Kasumi-1 (cell line): ENCODE measurements at places on chromosomes 7 and 10.

DNA sequence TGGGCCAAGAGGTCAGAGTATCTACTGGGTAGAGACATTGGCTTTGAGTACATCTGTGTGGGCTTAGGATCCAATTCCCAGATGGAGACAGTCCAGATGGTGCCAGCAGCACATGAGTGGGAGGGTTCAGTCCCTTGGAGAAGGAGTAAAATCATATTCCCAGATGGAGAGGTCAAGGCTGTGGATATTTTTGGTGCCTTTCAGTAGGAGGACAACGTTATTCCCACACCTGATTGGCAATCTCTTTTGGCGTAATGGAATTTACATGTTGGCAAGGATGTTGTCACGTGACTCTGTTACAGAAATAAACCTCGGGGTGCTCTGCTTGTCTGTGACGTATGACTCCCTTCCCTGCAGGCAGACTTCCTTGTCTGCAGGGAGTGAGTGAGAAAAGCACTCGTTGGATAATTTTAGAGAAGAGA, 27.6 kb downstream of the NPS start:
- no peak for DNase-seq

DNA sequence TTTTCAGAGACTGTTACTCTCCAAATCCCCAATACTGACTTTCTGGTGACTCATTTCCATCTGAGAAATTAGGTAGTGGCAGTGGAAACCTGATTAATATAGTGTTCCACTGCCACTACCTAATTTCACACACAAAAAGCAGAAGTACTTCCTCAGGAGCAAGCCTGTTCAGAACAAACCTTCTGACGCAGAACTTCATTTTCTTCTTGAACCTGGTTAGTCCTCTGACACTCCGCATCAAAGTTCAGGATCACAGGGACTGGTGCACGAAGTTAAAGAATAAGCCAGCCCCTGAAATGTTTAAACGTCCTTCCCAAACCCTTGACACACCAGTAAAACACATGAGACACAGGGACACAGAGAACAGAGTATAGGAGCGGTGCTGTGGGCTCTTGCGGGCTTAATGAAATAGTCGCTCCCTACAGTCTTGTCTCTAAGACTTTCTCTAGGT, 4.4 kb downstream of the WDR91 start:
- DNase-seq: peak; percentile 32

DNA sequence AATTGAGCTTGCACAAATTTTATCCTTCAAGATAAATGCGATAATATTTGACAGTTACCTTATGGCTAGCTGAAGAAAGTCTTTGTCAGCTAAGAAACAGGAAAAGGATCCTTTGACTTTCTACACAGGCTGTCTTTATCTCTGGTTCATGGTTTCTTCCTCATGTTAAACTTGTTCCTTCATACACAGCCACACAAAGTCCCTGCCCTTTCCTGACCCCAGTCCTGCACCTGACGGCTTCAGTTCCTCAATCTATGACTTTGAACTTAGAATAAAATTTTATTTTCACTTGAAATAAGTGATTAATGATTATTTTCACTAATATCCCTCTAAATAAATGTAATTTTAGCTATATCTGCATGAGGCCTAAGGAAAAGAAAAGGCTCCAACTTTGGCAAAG, 77.8 kb upstream of the PRSS1 start:
- peak; percentile 9 for DNase-seq

DNA sequence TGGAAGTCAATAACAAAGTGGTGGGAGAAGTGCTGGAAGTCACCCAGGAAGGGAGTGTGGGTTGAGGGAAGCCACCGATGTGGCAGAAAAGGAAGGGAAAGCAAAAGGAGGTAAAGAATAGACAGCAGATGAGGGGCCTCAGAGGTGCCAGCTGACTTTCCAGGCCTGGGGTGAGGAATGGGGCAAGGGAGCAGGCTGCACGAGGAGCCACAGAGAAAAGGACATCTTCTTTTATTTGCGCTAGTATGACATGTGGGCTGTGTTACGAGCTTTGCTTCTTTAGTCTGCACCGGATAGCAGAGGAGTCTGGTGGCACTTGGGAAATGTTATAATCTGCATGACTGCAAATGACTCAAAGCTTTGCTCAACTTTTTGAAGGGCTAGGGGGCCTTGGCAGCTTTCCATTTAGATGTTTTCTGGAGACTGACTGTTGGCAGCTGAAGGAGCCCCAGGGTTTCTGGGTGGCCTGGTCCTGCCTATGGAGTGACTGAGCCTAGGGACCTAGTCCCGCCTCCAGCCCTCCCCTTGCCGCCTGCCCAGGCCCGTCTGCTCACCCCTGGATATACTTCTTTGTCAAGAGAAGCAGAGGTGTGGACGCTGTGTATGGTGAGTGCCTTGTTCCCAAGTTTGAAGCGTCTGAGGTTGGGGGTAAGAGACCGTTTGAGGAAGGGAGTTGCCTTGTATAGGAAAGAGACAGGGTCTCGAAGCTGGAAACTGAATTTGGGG, 5.1 kb downstream of the PRXL2A start:
- DNase-seq: peak; percentile 91

DNA sequence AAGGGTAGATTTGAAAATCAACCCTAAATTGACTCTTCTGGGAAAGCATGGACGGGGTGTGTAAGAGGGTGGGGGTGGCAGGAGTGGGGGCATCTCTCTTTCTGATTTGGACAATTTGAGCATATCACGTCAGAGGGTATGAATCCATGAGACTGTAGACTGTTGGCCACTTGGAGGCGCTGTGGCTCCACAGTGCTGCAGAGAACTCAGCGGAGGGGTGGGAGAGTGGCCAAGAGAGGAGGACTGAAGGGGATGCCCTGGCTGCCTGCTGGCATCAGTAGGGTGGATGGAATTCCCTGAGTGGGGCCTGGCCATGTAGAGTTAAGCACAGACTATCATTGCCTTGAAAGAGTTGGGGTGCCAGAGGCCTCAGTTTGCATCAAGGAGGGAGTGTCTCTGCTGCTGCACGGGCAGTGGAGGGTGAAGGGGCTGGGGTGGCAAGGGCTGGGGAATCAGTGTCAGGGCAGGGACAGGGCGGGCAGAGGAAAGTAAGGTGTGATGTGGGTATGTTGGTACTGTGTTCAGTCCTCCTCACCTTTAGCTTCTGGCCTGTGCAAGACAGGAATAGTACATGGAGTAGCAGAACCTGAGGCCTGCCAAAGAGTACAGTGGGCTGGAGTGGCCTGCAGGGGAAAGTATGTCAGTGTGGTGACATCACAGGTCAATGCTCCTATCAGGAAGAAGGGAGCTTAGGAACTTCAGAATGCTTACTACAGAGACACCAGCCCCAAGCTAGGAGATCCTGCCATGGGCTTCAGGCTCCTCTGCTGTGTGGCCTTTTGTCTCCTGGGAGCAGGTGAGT, 133.5 kb upstream of the PRSS58 start:
- DNase-seq: peak; percentile 68

DNA sequence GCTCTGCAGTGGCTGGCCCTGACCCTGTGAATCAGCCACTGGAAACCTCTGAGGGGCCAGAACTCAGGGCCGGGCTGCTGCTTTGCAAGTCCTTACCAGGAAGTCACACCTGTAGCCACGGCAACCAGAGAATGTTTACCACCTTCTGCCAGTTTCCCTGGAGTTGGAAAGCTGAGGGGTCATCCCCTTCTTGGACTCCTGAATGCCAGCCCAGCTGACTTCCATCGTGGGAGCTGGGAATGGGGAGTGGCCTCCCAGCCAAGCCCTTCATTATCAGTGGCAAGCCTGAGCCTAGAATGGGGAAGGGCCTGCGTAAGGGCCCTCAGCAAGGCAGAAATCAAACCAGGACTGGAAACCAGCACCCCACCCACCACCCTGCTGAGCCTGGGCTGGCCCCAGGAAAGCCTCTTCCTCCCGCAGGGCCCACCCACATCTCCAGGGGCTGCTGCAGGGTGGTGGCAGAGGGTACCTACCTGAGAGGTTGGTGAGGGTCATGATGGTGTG, 6.5 kb upstream of the CRHR2 start:
- no peak for DNase-seq

GRCh38 chr7:157568770-157569584, 232.2 kb downstream of the DNAJB6 start:
- no peak for DNase-seq

GRCh38 chr7:114428211-114428610, 13.6 kb downstream of the FOXP2 start:
- DNase-seq: no peak

DNA sequence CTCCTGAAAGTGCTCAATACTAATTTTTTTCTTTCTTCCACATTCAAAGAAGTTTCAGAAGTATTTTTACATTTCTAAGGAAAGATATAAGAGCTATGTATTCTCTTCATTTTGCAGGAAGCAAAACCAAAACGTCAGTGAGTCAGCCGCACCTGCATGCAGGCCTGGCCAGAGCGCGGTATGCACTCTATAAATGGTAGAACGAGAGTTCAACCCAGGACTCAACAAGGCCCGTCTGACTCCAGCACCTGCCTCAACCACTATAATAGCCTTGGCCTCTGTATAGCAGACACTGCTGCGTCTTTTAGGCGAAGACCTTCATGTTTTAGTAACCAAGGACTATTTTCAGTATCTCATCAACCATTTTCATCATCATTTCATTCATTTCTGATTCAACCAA, 113.2 kb downstream of the KMT2E start:
- DNase-seq: no peak

GRCh38 chr7:12727455-12728191, 40.2 kb downstream of the ARL4A start:
- DNase-seq: no peak

GRCh38 chr7:76009672-76010600, 15.5 kb upstream of the TMEM120A start:
- no peak for DNase-seq

GRCh38 chr7:4700577-4701235, 18.6 kb downstream of the FOXK1 start:
- DNase-seq: no peak

- DNase-seq: no peak
Measured at GRCh38 chr7:47380325-47381133, 201.4 kb downstream of the TNS3 start.

DNA sequence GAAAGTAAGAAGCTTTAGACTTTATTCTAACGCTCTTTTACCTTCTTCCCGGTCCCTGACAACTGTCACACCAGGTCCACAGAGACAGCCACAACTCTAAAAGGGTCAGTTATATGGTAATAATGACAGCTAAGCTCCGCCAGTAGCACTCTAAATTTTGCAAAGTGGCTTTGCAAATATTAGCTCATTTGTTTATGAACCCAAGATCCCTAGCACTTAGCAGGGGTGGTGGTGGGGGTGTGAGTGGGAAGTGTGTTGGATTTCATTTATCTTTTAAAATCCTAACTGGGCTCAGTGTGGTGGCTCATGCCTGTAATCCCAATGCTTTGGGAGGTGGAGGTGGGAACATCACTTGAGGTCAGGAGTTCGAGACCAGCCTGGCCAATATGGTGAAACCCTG, 34.8 kb upstream of the SDK1 start:
- DNase-seq: no peak
